ENCODE measurements at places on chromosomes 5 and 9.

DNA sequence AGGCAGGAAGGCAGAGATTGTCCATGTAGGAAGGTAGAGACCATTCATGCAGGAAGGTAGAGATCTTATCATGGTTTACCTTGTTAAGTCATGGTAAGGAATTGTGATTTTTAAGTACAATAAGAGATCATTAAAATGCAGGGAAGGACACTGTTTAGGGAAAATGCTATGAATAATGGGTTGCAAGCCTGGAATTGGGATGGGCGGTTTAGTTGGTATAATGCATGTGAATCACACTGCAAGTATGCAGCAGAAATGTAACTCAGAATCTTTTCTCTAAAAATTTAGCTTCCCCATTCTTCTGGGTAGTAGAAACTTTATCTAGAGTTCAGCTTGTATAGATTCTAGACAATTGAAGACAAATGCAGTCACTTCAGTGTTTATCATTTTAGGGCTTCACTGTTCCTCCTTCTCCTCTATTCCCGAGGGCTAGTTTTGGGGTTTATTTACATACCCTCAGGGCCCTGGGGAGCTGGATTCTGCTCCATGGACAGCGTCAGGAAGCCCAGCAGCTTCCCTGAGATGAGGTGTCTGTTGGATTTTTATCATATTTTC lies 212.0 kb downstream of the SREK1 start:
- no peak for DNase-seq

- no peak for DNase-seq
Observed at GRCh38 chr5:125316915-125317535, 570.6 kb upstream of the ZNF608 start.

DNA sequence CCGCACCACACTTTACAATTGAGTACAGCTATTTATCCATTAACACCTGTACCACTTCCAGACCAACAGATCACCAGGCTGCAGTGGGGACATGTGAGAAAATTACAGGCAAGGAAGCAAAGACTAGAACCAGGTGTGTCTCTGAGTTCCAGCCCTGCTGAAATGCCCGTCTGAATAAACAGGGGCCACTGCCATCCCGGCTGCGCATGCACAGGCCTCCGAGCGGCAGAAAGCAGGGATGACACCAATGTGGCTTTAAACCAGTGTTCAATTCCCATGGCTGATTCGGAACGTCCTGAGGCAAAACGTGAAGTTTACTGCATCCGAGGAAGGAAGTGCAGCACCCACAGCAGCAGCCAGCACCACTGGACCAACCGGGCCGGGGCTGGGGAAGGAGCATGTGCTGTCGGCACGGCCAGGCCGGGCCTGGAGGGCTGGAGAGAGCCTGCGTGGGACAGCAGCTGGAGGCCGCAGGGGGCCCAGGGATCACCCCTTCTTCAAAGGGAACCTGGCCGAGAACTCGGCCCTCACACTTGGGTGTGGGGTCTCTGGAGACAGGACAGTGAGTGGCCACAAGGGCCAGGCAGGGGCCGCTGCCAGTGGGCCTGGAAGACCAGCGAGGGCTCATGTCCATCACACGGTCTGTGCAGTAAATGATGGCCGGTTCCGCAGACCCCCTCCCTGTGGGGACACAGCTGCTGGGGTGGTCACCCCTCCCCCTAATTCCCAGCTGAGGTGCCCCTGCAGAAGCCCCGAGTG lies 33.0 kb upstream of the SLC12A7 start:
- DNase-seq: no peak

DNA sequence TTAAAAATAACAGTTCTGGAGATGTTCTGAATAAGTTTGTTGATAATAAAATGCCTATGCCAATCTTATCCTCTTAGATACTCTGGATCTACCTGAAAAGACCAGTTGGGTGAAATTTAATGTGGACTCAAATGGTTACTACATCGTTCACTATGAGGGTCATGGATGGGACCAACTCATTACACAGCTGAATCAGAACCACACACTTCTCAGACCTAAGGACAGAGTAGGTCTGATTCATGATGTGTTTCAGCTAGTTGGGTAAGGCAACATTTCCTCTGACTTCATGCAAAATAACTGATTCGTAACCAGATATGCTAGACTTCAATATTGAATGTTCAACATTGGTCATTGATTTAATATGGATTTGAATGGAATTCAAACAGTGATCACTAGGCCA lies 27.0 kb downstream of the ERAP2 start:
- no peak for DNase-seq

GRCh38 chr9:122816163-122816867 lies 12.1 kb downstream of the PDCL start:
- DNase-seq: no peak

GRCh38 chr9:92506184-92506857 lies 24.0 kb upstream of the ASPN start:
- peak; percentile 94 for DNase-seq

- DNase-seq: no peak
Observed at GRCh38 chr5:74403771-74404170, 236.8 kb downstream of the ENC1 start.

- DNase-seq: no peak
Observed at GRCh38 chr9:36415822-36416525, 15.9 kb upstream of the RNF38 start.

DNA sequence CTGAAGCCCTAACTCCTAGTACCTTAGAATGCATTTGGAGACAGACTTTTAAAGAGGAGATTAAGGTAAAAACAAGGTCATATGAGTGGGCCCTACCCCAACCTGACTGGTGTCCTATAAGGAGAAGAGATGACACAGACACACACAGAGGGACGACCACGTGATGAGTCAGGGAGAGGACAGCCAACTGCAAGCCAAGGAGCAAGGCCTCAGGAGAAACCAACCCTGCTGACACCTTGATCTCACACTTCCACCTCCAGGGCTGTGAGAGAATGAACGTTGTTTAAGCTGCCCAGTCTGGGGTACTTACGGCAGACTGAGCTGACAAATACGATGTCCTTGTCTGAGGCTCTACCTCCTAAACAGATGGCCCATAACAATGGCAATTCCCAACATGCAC lies 93.6 kb downstream of the ROR2 start:
- DNase-seq: no peak

- DNase-seq: no peak
Observed at GRCh38 chr9:78316166-78316892, 19.4 kb downstream of the PSAT1 start.

DNA sequence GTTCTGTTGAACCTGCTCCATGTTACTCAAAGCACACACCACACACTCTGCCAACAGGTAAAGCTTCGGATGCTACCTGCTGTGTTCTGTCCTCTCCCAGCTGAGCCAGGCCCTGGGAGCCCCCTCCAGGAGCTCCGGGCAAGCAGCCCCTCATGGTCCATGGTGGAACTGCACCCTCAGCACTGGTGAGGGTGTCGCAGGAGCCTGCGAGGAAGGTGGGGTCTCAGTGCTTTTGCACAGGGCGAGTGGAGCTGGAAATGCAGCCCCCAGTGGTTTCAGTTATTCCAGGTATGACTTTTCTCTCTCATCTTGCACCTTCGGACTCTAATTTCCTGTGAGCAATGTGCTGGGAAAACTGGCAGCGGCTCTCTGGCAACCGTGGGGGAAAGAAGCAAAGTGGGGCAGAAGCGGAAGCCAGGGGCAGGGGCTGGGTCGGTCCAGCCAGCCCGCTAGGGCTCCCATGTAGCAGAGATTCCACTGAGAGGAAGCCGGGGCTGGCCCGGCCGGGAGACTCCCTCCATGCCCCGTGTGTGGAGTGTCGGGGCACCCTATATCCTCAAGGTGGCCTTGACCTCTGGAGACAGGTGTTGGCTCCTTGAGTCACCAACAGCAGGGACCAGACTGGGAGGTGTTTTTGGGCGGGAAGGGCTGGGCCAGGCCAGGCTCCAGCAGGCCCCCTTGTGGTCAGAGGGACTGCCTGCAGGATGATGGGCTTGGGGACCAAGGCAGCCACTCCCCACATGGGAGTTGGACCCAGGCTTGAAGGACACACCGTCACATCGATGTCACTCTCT lies 75.6 kb upstream of the PRSS3 start:
- no peak for DNase-seq

GRCh38 chr5:125316391-125316790 lies 570.0 kb upstream of the ZNF608 start:
- no peak for DNase-seq

GRCh38 chr5:87829217-87829551 lies 416.5 kb upstream of the CCNH start:
- no peak for DNase-seq

DNA sequence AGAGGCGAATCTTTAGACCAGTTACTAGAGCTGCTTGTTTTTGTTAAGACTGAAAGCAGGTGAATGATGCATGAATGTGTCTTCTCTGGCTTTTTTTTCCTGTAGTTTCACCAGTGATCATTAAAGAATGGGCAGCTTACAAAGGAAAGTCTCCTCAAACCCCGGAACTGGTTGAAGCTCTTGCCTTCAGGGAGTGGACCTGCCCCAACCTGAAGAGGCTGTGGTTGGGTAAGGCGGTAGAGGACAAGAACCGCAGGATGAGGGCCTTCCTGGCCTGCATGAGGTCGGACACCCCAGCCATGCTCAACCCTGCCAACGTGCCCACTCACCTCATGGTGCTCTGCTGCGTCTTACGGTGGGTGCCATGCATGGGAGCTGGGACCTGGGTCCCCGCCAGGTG lies 33.3 kb upstream of the PHF2 start:
- no peak for DNase-seq

DNA sequence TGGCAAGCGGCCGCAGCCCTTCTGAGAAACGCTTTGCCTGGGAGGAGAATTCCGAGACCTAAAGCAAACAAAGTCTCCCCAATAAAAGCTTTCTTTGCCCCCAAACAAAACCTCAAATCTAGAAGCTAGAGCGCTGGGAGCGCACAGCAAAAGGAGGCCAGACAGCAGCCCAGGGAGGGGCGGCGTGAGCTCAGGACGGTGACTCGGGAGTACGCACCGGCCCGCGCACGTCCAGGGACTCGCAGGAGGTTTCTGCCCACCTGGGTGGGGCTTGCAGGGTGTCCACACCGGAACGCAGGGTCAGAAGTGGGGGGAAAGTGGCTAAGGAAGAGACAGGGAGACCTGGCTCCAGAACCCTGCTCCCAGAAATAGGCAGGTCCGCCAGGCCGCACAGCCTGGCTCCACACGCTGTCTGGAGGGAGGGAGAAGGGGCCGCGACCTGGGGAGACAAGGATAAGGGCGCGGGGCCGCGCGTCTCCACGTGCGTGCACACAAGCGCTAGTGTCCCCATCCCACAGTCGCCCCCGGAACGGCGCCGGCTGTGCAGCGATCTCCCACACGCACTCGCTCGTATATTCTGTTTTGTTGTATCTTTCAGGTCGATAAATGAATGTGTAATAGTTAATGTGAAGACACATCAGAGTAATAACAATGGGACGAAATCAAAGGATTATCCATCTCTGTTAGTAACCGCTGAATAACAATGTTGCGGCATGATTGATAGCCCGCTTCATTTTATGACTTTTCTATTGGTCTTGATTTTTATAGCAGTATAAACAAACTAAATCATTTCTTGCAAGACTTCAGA lies 2.3 kb upstream of the OTP start:
- no peak for DNase-seq

GRCh38 chr5:117547192-117547591 lies 972.6 kb upstream of the SEMA6A start:
- no peak for DNase-seq

GRCh38 chr9:7366121-7366520 lies 433.5 kb downstream of the DMAC1 start:
- no peak for DNase-seq

GRCh38 chr5:16866795-16867576 lies 69.1 kb downstream of the MYO10 start:
- DNase-seq: no peak

DNA sequence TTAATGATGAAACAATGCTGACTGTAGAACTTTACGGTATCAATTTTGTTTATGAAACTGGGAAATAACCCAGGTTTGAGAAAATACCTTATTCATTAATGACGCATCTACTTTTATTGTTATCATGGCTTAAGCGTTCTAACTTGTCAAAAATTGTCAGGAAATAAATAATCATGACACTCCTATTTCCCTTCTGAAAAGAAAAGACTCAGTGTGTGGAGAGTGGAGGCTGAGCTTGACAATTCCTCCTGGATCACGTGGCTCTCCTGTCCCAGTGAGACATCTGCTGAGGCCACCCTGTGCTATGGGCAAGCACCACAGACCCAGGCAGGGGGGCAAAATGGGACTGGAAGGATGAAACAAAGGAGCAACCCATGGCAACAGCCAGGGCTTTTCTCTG lies 466.4 kb downstream of the ZNF608 start:
- no peak for DNase-seq

DNA sequence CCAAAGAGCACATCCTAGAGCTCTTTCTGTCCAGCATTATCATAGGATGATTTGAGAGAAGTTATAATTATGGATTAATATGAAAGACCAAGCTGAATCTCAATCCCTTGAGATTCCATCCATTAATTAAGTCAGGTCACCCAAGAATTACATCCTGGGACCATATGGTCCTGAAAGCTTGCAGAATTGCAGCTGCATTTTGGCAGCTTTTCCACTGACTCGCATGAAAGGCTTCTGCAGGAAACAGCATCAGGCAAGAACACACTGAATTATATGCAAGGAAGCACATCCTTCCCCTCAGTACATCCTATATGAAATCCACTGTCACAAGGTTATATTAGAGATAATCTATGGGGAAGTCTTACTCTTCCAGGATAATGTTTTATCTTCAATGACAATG lies 109.1 kb upstream of the CTNND2 start:
- no peak for DNase-seq

- no peak for DNase-seq
Observed at GRCh38 chr5:159801303-159801702, 115.0 kb upstream of the ADRA1B start.

DNA sequence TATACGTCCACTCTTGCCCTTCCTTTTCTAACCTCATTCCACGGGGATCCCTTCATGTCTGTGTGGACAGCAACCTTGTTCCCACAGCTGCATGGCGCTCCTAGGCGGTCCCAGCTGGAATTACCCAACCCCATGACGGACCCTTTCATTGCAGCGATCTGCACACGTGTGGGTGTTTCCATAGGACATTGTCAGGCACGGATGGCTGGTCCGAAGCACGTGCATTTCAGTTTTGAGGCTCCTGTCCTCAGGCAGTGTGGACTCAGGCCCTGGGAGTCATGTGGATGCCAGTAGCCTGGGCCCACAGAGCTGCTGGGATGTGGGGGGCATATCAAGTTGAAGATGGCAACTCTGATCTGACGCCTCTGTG lies 15.0 kb downstream of the CARD19 start:
- DNase-seq: no peak

DNA sequence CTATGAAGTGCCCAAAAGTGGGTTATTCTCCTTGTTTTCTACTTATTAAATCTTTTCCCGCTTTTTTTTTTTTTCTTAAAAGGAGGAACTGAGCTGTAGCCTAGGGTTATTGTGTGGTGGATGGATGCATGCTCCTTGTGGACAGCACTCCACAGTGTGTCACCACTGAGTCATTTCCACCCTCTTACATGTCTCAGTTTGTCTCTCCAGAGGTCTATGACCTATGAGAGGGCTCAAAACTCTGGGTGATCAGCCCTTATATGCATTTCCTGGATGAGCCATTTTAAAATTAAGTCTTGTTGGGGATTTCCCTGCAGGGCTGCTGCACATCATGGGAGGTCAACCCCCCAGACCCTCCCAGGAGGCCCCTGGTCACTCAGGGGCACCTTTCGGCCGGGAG lies 102.2 kb upstream of the MOCS2 start:
- DNase-seq: no peak

- DNase-seq: no peak
Observed at GRCh38 chr5:155514105-155514563, 500.6 kb downstream of the KIF4B start.

All from AG09319 (cell line).